Activated CD8-positive, alpha-beta T cell treated with anti-CD3 and anti-CD28 coated beads for 36 hours (primary cell): ENCODE measurements at places on chromosomes 5 and 9. TPM values are rescaled to one million over a fixed set of nuclear protein-coding genes. Genes with fewer than 3 reads are reported as not detected.
A peak's percentile ranks its signal among the peaks of the same experiment; 100 is the strongest.

- no peak for DNase-seq
These were observed 72.9 kb downstream of the ZNF622 start for GRCh38 chr5:16392718-16393117.

DNA sequence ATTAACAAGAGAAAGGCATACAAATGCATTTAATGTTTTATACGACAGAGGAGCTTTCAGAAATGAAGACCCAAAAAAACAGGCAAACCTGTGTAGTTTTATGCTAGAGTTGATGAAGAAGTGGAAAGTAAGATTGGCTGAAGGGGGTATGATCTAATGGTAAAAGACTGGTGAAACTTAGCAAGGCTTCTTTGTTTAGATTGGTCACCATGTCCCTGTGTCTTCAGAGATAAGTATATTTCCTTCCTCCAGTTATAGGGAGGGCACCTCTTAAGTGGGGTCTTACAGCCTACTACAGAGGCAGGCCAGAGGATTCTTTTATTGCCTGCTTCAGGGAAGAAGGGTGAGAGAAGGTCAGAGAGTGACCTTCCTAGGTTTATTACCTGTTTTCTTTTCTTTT lies 56.4 kb downstream of the PRKACG start:
- no peak for DNase-seq

DNA sequence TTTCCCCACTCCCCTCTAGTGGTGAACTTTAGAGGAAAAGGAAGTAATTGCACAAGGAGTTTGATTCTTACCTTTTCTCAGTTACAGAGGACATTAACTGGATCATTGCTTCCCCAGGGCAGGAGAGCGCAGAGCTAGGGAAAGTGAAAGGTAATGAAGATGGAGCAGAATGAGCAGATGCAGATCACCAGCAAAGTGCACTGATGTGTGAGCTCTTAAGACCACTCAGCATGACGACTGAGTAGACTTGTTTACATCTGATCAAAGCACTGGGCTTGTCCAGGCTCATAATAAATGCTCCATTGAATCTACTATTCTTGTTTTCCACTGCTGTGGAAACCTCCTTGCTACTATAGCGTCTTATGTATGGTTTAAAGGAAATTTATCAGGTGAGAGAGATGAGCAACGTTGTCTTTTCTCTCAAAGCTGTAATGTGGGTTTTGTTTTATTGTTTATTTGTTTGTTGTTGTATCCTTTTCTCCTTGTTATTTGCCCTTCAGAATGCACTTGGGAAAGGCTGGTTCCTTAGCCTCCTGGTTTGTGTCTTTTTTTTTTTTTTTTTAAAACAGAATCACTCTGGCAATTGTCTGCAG lies 25.3 kb downstream of the SLC22A5 start:
- no peak for DNase-seq

DNA sequence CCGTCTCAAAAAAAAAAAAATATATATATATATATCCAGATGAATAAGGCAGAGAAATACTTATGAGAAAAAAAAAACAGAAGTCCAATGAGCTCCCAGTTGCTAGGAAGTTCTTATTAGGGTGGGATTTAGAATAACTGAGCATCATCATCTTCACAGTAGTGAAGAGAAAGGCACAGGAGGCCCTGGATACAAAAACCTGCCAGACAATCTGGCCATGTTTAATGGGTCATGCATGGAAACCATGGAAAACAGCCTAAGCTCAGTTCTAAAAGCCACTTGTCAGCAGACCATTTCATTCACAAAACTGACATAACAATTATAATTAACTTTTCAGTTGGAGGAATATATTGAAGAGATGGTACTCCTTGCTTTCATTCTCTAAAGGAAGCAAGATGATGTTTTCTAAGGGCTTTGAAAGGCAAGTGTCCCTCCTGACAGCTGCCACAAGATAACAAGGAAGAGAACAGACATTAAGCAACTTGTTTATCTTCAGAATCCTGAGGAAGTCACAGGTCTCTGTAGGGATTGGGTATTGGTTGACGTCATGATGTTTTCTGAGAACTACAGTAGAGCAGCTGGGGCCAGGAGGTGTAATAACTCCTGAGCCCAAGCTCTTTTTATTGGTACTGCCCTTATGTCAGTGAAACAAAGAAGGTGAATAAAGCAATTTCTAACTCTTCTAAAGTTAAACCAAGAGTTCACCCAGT lies 463.1 kb downstream of the DMAC1 start:
- DNase-seq: no peak

DNA sequence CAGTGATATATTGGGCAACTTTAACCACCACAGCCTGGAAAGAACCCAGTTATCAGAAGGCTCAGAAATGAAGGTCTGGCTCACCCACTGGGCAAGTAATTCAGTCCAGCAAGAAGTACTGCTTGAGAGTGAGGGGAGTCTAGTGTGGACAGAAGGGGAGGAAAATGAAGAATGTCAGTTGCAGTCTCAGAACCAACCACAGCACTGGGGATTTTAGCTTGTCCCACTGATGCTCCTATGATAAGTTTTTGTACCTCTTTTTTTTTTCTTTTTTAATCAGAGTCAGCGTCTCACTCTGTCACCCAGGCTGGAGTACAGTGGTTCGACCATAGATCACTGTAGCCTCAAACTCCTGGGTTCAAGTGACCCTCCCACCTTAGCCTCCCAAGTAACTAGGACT lies 9.4 kb upstream of the CD72 start:
- no peak for DNase-seq

GRCh38 chr9:123537809-123538208 lies 181.8 kb downstream of the CRB2 start:
- no peak for DNase-seq

DNA sequence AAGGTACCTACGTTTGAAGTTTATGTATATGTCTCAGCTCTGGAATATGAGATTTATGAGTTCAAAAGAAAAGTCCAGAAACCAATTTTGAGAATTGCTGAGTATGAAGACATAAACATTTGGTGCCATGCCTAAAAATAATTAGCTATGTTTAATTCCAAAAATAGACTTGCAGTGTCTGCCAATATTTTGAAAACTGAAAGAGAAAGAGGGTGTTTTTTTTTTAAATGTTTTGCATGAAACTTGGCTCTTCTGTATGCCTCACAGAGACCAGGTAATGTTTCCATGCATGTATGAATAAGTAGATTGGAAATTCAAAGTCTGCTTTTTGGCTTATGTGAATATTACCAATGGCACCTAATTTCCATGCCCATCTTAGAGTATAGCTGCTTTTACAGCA lies 634.4 kb upstream of the C9orf72 start:
- no peak for DNase-seq

GRCh38 chr9:77912895-77913693 lies 118.5 kb downstream of the GNAQ start:
- no peak for DNase-seq

DNA sequence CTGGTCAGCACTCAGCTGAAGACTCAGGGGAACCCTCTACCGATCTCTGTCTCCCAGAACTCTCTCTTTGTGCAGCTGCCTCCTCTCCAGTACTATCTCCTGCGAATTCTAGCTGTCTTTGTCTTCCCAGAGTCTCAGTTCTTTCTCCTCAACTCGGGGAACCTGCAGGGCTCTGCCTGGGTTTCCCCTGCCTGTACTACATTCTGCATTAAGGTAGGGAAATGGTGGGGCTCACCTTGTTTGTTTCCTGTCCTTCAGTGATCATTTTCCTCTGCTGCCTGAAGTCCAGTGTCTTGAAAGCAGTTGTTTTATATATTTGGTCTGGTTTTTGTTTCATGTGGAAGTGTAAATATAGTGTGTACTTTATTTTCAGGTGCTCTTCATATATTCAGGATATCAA lies 43.1 kb upstream of the IGFBPL1 start:
- no peak for DNase-seq

GRCh38 chr9:114226246-114227055 lies 71.1 kb downstream of the COL27A1 start:
- no peak for DNase-seq

DNA sequence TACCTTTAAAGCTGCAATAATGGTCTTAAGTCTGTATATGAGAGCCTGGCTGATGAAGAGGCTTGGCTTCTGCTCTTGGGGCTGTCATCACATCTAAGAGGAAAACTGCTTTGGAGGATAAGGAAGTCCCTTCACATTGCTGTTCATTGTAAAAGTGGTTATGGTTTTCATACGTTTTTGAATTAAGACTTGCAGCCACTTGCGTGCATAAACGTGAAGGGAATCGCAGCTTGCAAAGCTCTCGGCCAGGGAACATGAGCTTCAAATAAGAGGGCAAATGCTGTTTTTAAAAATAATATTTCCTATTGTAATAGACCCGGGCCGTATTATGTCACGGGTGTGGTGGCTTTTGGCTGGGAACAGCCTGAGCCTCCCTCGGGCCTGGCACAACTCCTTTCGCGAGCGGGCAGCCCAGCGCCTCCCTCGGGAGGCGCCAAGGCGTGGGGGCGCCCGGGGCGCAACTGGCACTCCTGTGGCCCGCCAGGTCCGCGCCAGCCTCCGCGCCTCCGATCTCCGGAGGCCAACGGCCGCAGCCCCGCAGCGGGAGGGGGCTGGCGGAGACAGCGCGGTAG lies 538 bp upstream of the ARHGEF28 start:
- DNase-seq: no peak

- DNase-seq: no peak
These were observed 50.1 kb downstream of the TNFSF8 start for GRCh38 chr9:114880291-114880745.

- DNase-seq: peak; percentile 64
These were observed 3.9 kb downstream of the CYFIP2 start for GRCh38 chr5:157269761-157270272.

- DNase-seq: no peak
These were observed 210.1 kb downstream of the PRDM9 start for GRCh38 chr5:23717486-23717885.

GRCh38 chr5:92730486-92730885 lies 850.5 kb downstream of the NR2F1-AS1 start:
- DNase-seq: no peak

DNA sequence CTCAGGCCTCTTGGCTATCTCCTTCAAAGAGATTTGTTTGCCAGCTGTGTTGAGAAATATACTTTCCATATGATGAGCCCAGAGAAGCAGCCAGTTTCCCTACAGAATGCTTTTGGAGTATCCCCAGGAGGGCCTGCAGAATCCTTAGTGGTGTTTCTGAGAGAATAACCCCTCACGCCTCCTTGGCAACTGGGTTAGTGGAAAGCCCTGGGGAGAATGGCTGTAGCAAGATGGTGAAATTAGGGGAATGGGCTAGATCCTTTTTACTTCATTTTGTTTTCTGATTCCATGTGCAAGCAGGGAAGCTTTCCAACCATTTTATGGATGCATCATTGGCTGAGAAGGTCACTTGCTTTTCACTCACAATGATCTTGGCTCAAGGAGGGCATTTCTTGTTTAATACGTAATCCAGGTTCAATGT lies 364.6 kb downstream of the DMRT2 start:
- DNase-seq: no peak

DNA sequence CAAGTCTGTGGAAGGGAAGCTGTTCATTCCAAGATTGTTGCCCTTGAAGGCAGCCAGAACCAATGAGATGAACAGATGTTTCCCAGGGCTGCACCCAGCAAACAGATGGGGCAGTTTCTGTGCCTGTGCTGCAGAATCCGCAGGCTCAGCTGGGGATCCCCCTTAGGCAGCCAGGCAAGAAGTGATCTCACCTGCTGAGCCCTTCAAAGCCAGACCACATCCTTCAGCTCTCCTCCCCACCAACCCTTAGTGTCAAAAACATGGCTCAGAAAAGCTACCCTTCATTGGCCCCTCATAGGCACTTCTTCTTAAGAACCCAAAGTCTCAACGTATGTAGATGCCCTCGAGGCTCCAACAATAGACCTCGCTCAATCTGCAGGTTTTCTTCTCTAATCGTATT lies 626.7 kb downstream of the CCDC171 start:
- DNase-seq: peak; percentile 68

GRCh38 chr5:108101130-108101529 lies 280.8 kb downstream of the FBXL17 start:
- DNase-seq: no peak

DNA sequence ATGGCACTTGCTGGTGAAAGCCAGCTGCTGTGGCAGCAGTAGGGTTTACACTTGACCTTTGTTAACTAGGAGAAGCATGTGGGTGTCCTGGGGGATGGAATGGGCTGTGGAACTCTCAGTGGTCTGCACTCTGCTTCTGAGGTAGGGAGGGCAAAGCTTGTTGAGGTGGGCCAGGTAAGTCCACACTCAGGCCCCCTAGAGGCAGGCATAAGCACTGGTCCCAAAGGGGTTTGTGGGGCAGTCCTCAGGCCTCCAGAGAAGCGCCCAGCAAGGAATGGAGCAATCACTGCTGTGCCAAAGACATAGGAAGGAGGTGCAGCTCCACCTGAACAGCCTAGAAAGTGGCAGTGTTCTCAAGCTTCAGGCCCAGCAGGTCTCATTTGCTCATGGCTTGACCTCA lies 34.7 kb downstream of the INSL4 start:
- DNase-seq: no peak

- DNase-seq: no peak
These were observed 39.2 kb downstream of the EXOSC2 start for GRCh38 chr9:130732793-130733221.

GRCh38 chr5:97501286-97501964 lies 318.4 kb upstream of the RIOK2 start:
- no peak for DNase-seq

- no peak for DNase-seq
These were observed 294.3 kb downstream of the FBXL7 start for GRCh38 chr5:15794052-15794985.

DNA sequence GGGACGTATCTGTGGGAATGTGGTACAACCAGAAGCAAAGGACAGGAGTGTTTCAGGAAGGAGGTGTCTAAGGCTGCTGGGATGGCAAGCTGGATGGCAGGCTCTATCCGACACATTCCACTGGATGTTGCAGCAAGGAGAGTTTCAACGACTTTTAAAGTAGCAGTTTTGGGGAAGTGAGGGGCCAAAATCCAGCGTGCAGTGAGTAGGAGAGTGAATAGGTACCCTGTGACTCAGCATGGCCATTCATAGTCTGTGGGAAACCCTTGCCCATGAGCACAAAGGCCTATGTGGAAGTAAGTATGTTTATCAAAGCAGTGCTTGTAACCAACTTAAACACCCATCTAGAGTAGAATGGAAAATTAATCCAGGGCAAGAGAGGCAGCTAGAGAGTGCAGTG lies 664.7 kb downstream of the ACTL7B start:
- DNase-seq: no peak

- DNase-seq: peak; percentile 72
These were observed 586 bp downstream of the TXN start for GRCh38 chr9:110255463-110256379.

Gene FRMD3
- 1.1 TPM for total RNA-seq

Gene LRRC26
- not detected for total RNA-seq

Gene ST6GALNAC4
- 34.9 TPM for total RNA-seq

Gene CCDC69
- total RNA-seq: 34.5 TPM

Gene ADAMTS13
- total RNA-seq: 2.9 TPM

Gene CSNK1A1
- 168 TPM for total RNA-seq

Gene CENPH
- total RNA-seq: 98.6 TPM

Gene TMC1
- total RNA-seq: 0.38 TPM

Gene BARHL1
- total RNA-seq: not detected

Gene PHF24
- 0.11 TPM for total RNA-seq

Gene PCDHB1
- not detected for total RNA-seq

Gene SPATA31E1
- not detected for total RNA-seq

Gene IFNA2
- not detected for total RNA-seq

Gene NXNL2
- not detected for total RNA-seq

Gene UGCG
- total RNA-seq: 13.5 TPM

Gene WNK2
- 1.7 TPM for total RNA-seq

Gene JADE2
- 61.2 TPM for total RNA-seq

Gene TRPM3
- total RNA-seq: not detected

Gene GKAP1
- total RNA-seq: 4.4 TPM
